ENCODE measurements at places on chromosomes 16 and 17. TPM values are rescaled to one million over a fixed set of nuclear protein-coding genes. Genes with fewer than 3 reads are reported as not detected.

Gene CCR7
- total RNA-seq: not detected

Gene MEOX1
- total RNA-seq: 0.72 TPM

DNA sequence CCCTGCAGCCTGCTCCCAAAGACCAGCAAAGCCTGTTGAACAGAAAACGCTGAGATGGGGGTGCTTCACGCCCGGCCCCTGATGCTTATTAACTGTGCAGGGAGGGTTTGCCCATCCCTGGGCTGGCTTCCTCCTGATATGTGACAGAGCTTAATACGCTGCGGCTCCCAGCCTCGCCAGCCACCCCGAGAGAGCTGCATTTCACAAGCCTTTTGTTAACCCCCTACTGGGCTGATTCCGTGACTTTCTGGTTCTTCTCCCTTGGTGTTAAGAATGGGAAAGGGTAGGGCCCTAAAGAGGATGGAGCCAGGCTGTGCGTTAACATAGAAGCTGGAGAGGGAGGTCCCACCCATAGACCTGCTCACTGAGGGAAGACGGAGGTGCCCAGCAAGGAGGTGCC lies 211.8 kb downstream of the ENGASE start:
- H3K27me3 ChIP-seq: peaks cover 2% of the 10 kb centered on the region
- no peak for DNase-seq
- no peak overlapping the region for H3K4me3 ChIP-seq
- H3K36me3 ChIP-seq: no peaks in the 10 kb centered on the region

DNA sequence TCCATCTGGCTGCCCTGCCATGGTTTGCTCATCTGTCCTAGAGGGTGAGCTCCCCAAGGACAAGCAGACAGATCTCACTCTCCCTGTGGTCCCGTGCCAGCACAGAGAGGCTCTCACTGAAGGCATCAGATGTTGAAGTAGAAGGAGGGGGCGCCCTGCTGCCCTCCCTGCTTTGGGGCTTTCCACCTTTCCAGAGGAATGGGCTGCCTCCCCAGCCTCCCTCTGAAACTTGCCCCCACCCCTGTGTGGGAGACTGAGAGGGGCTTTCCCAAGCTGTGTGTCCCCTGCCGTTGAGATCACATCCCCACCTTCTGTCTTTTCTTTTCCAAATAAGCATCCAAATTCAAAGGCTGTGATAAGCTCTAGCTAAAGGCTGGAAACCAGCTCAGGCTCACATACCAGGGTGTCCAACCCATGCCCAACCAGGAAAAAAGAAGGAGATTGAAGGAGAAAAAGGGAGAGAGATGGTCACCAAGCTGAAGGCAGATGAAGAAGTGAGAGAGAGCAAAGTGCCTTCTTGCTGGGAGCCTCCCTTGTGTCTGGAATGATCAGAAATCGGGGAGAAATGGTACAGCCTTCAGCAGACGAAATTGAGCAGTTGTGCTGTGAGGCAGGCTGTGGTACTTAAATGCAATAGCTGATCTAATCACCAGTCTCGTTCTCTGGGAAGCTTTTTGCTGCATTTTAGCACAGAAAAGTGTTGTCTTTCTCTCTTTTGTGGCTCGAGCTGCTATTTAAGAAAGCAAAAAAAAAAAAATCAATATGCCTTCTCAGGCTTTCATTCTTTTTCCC lies 145.9 kb upstream of the LHX1 start:
- no peaks in the 10 kb centered on the region for H3K4me1 ChIP-seq
- H3K36me3 ChIP-seq: no peaks in the 10 kb centered on the region
- H3K27me3 ChIP-seq: no peaks in the 10 kb centered on the region

DNA sequence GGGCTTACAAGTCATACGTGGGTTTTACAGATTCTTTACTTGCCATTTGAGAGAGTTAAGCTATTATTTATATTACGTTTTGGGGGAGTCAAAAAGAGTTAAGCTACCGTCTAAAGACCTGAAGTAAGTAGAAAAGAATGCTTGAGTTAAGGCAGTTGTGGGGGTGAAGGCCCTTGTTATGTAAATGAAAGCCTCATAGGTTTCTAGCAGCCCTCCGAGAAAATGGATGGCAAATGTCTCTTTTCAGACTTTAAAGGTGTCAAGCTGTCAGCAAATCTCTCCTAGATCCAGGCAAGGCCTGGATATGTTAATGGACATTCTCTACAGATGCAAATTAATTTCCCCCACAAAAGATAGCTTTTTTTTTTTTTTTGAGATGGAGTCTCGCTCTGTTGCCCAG lies 7.2 kb upstream of the EIF4A3 start:
- H3K27me3 ChIP-seq: no peaks in the 10 kb centered on the region
- DNase-seq: no peak
- no peaks in the 10 kb centered on the region for H3K36me3 ChIP-seq
- H3K27ac ChIP-seq: no peak overlapping the region
- H3K4me1 ChIP-seq: no peaks in the 10 kb centered on the region

Measured in Caco-2 (cell line).